HAP-1 (cell line): ENCODE measurements at places on chromosomes 5 and 9.

- DNase-seq = no peak
These were observed 249.4 kb upstream of the TRIM32 start for GRCh38 chr9:116437411-116438370.

DNA sequence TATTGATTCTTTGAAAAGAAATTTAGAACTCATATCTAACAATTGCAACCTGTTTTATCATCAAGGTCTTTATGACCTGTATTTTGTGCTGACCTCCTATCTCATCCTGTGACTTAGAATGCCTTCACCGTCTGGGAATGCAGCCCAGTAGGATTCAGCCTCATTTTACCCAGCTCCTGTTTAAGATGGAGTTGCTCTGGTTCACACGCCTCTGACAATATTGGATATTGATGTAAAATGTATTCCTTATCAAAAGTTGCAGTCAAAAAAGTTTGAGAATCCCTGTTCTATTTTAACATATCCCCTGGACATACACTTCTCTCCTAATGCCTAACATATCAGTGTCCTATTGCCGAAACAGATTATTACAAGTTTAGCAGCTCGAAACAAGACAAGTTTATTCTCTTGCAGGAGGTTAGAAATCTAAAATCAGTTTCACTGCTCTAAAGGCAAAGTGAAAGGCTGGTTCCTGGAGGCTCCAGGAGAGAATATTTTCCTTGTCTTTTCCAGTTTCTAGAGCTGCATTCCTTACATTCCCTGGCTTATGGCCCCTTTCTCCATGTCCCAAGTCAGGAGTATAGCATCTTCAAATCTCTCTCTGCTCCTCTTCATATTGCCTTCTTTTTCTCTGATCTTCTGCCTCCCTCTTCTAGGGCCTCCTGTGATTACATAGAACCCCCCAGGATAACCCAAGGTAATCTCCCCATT, 31.5 kb upstream of the LVRN start:
- no peak for DNase-seq

- DNase-seq = no peak
These were observed 130.7 kb upstream of the KLF4 start for GRCh38 chr9:107620236-107620635.

DNA sequence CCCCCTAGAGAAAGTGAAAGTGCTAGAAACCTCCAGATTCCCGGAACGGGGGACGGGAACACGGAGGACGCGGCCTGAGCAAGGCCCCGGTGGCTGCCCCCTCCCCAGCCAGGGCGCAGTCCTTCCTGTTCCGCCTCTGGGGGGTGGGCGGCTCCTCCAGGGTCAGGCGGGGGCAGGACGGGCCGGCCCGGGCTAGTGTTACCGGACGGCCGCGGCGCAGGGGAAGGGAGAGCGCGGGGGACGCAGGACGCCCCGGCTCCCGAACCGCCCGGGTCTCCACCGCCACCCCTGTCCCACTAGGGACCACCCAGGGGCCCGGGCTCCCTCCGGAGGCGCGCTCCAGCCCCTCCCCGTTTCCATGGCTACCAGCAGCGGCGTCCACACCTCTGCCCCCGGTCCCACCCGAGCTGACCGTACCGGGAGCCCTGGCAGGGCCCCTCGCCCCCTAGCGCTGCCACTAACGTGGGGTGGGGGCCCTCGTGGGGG, 579 bp downstream of the SLC12A7 start:
- peak; percentile 78 for DNase-seq

GRCh38 chr5:65113771-65114170, 345.0 kb downstream of the CWC27 start:
- no peak for DNase-seq

GRCh38 chr5:134536876-134537275, 11.4 kb downstream of the JADE2 start:
- no peak for DNase-seq

DNA sequence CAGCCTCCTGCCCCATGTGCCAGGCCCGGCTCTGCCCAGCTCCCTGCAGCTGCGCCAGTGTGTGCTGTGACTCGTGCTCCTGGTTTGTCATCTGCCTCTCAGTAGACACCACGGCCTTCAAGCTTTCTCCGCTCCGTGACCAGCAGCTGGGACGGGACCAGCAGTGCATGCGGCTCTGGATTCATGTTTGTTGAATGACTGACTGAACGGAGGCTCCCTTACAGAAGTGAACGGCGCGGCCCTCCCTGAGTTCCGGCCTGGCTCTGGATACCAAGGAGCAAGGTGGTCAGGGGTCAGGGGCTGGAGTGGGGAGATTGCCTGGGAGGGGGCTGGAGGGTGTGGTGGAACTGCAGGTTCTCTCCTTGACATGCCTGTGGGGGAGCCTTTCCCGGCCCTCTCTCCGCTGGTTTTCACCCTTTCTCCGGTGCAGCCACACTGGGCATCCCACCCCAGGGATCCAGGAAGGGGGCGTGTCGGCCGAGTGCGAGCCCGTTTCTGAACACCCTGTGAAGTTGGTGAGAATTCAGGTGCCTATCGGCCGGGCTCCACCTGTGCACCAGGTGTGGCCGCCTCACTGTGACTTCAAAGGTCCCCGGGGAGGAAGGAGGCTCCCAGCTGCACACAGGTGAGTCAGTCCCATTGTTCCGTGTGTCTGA, 11.1 kb upstream of the CEP72 start:
- DNase-seq = no peak

DNA sequence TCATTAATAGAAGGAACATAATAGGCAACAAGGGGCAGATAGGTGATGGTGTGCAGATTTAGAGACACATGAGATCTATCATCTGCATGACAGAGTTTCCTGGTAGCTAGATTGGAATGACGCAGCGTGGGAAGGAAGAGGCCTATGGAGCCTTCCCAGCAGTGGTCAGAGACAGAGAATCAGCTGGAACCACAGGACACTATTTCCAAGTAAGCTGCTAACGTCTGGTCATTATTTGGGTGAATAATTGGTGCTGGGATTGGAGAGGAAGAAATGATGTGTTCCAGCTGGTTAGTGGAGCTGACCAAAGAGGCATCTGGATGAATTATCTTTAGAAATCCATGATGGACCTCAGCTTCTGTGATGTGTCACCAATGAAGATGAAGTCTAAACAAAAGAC, 91.2 kb upstream of the PRR16 start:
- no peak for DNase-seq

GRCh38 chr5:109880907-109881685, 191.4 kb downstream of the MAN2A1 start:
- peak; percentile 15 for DNase-seq

DNA sequence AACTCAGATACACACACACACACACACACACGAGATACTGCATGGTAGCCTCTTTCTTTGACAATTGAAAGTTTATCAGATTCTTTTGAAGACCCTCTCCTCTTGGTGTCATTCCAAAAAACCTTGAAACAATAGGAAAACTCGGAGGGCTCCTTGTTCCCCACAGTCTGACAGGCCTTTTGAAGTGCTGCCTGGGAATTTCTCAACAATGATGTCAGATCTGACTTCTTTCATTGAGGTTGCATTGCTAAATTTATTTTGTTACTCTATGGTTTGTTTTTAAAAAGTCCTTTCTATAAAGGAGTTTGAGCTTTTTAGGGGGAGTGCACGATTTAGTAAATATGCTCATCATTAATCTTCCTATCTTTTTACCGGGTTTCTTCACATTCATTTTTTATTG, 583.9 kb downstream of the SEMA5A start:
- DNase-seq = no peak

- no peak for DNase-seq
These were observed 1.6 kb downstream of the ITK start for GRCh38 chr5:157182143-157182757.

- no peak for DNase-seq
These were observed 54.0 kb upstream of the NTRK2 start for GRCh38 chr9:84615544-84615943.

- DNase-seq = no peak
These were observed 38.2 kb downstream of the POLR1E start for GRCh38 chr9:37523916-37524315.

DNA sequence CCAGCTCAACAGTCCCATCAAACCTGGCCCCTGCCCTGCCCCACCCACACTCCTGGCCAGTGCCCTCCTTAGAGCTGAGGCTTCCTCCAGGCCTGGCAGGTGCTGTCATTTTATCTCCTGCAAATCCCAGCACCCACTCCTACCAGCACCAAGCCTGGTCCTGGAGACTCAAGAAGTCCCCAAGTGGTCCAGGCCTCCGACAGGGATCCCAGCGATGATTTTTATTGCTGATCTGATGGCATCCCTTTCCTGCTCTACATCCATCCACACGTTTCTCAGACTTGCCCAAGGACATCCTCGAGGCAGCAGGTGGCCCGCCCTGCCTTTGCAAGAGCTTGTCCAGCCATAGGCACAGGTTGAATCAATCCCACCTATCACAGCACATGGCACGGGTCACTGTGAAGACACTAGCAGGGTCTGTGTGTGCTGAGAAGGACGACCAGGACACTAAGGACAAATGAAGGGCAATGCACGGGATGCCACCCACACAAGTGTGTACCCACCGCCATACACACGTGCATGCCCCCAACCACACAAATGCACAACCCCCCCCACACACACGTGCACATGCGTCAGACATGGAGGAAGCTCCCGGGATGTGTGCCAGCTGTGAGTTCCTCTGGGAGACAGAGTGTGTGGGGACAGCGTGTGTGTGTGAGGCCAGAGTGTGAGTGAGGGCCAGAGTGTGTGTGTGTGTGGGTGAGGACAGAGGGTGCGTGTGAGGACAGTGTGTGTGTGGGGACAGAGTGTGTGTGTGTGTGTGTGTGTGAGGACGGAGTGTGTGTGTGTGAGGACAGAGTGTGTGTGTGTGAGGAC, 62.4 kb upstream of the UBAC1 start:
- DNase-seq = no peak

DNA sequence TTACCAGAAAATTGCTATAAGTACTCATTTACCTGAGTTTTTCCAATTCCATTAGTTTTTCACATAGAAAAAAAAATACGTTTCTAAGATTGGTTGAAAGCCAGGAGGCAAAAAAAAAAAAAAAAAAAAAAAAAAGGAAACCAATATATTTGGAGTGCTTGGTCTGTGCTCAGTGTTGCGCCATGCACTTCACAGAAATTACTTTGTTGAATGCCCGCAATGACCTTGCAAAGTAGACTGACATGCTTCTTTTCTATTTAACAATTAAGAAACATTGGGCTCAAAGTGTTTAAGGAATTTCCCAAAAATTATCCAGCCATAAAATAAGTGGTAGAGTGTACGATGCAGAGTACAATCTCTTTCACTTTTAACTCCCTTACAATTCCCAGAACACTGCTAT, 65.2 kb upstream of the PAPPA start:
- DNase-seq = no peak

- no peak for DNase-seq
These were observed 214.7 kb downstream of the GAS1 start for GRCh38 chr9:86732514-86733171.

- no peak for DNase-seq
These were observed 778 bp downstream of the FRRS1L start for GRCh38 chr9:109166171-109166770.

DNA sequence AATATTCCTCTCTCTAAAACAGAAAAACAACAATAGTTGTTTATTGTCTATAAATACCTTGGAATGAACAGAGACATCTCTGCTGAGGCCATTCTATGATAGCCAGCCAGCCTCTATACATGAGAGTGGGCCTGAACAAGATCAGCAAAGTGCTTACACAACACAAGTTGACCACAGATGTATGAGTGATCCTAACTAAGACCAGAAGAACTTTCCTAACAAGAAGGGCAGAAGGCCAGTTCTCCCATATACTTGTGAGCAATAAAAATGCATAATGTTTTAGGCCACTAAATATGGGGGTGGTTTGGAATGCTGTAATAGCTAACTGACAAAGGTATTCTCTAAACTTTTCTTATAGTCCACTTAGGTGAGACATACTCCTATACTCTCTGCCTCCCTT, 345.7 kb downstream of the SPATA31D1 start:
- no peak for DNase-seq

DNA sequence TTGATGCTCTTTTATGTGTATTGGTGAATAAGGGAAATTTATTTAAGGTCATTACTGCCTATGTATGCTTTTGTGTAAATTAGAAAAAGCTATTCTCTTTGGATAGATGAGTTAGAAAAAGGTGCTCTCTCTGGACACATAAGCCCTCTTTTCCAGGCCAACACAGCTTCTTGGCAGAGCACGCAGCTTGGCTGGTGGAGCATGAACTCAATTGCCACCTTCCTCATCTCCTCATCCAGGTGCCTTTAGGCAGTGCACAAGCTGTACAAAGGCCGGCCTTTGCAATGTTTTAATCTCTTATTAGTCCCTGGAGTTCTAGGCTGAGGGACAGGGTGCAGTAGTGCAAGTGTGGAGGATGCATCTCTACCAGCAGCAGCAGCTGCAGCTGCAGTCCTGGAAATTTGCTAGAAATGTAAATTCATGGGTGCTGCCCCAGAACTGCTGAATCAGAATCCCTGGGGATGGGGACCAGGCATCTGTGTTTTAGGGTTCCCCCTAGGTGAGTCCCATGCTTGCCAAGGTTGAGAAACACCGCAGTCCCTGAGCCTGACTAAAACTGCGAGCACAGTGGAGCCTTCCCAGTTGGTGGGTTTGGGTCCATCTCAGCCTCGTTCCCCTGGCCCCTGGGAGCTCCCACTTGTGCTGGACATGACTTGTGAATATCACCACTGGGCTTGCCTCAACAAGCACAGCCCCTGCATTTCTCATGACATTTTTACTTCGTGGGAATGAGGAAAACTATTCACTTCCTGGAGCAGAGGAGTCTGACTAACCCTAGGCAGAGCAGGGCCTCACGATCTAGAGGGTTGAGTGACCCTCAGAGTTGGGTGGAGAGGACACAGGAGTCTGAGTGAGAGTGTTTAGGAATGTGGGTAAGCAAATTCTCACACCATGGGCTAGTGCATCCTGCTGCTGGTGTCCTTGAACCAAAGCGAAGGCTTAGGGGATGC, 272.3 kb downstream of the ZSWIM6 start:
- no peak for DNase-seq

DNA sequence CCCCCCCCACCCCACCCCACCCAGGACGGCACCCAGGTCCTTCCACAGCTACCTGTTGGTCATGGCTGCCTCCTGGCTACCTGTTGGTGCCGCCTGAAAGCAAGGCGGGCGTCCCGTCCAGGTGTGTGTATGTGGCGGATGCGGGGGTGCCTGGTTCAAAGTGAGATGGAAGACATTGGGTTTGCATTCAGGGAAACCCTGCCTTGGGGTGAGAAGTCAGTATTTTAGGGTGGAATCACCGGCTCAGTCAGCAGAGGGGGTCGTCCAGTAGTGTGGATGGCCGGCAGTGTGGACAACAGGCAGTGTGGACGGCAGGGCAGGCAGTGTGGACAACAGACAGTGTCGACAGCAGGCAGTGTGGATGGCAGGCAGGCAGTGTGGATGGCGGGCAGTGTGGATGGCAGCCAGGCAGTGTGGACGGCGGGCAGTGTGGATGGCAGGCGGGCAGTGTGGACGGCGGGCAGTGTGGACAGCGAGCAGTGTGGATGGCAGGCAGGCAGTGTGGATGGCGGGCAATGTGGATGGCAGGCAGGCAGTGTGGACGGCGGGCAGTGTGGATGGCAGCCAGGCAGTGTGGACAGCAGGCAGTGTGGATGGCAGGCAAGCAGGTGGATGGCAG, 28.0 kb downstream of the NKD2 start:
- DNase-seq = no peak

DNA sequence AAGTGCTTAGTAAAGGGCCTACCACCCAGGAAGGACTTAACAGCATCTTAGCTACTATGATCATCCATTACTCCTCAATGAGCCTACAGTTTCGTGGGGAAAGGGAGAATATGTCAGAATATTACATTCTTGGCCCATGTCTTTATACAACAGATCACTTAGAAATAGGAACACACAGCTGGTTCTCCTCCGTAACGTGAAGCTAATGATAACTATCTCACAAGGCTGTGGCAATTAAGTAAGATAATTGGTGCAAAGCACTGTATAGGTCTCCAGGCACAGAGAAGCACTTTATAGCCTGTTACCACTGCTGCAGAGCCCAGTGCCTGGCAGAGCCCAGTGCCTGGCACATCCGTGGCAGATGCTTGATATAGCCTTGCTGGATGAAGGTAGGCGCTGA, 347.6 kb downstream of the SLIT3 start:
- DNase-seq = no peak
